H4 (cell line): ENCODE measurements at places on chromosomes 12 and 14.
A peak's percentile ranks its signal among the peaks of the same experiment; 100 is the strongest.

DNA sequence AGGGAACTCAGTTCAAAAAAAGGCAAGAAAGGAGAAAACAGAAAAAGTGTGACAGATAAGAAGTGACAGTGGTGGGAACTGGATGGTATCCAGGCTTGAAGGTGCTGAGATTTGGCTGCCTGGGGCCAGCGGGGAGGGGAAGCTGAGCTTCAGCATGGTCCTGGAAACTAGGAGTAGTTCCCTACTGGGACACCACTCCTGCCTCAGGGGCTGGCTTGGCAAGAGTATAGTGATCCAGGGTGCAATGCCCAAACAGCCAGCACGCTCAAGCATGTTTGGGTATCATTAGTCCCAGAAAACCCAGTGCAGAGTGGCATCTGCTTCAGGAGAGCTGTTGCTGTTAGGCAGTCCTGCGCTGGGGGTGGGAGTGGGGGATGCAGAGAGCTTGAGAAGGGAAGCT, 49.5 kb upstream of the KTN1 start:
- no peak for DNase-seq

- no peak for DNase-seq
Measured at GRCh38 chr12:3980504-3981272, 107.5 kb upstream of the PARP11 start.

DNA sequence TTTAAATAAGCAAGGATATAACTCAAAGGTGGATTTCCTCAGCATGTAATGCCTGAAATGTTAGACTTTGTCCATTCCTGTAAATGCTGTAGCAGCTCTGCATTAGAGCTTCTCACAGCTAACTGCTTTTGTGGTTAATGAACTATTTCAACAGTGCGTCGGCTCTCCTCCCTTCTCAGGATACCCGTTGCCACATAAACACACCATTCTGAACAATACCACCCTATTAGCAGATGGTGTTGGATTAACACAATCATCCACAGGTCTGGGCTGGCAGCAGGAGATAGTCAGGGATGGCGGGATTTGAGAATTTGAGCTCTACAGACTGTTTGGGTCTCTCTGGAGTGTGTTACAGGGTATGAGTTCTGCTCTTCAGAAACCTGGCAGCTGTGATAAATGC, 33.5 kb upstream of the C12orf42 start:
- DNase-seq: no peak

DNA sequence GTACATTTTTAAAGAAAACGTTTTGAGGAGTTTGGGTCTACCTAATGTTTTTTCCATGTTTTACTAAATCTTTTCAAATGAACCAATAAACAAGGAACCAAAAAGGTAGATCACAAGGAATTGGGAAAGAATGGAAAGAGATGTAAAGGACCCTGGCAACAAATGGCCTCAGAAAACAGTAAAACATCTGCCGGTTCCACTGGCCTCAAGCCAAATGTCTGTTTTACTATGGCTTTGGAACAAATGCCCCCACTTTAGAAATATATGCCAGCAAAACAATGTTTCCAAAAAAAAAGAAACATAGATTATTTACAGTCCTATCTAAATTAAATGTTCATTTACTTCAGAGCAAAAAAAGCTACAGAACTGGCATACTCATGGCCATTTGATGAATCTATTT, 3.0 kb downstream of the TRMT5 start:
- DNase-seq: no peak

GRCh38 chr14:34983148-34983760, 462 bp downstream of the SRP54 start:
- no peak for DNase-seq

DNA sequence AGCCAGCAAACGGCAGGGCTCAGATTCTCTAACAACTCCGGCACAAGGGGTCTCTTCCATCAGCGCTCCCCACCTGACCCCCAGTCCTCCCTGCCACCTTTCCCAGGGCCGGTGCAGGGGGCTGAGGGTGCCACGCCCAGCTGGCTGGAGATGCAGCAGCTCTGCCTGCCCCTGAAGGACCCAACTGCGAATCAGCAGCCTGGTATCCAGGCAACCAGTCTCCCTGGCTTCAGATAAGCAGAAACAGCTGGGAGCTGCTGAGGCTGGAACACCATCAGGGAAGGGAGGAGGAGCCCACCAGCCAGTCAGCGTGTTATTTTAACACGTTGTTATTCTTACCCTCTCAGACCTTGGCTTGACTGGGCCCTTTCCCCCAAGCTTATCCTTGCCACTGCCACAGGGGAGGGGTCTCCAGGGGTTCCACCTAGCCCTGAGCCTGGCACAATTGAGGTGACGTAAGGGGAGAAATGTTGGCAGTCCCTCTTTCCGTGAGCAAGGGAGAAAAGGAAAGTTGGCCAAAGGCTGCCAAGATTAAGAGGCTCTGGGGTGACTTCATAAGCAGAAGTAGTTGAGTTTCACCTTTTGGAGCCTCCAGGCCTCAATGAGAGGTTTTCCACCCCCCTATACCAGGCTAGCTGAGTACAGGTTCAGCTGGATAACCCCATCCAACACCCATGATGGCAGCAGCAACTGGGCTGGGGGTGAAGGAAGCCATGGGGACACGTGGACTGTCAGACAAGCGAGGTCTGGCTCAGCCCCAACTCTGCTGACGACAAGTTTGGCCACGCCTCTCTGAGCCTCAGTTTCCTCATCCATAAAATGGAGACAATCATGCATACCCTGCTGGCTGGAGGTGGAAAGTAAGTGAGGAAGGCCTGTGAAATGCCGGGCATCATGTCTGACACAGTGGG, 91.1 kb downstream of the IRF2BPL start:
- peak; percentile 52 for DNase-seq

GRCh38 chr12:84727961-84728360, 184.6 kb downstream of the SLC6A15 start:
- no peak for DNase-seq

DNA sequence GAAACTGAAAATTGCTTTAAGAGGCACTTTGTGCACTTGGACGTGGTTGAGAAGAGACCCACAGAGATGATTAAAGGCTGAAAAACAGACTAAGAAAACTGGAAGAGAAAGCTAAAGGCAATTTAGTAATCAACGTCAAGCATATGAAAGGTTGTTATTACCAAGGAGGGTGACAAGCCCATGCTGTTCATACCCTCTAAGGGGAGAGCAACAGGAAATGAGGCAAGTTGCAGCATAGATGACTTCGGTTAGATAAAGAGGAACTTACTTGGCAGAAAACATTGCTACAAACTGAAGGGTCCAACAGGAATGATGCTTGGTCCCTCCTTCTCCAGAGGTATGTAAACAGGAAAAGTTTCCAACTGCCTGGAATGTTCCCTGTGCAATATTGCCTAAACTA, 107.8 kb downstream of the DUSP6 start:
- no peak for DNase-seq
